ENCODE measurements at places on chromosomes 5 and 9.

DNA sequence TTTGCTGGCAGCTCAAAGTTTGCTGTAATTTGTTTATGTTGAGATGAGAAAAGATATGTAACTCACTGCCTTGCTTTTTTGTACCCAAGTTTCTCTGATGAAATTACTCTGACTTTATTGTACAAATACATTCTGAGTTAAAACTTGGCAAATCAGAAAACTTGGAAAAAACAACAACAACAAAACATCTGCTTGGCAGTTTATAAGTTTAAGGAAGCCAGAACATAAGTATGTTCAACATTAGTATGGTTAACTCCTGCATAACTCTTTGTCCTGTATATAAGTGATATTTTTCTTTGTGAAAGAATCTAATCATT, 233.1 kb downstream of the MAST4 start:
- DNase-seq: no peak

GRCh38 chr5:127373858-127374491, 83.4 kb downstream of the MEGF10 start:
- DNase-seq: peak; percentile 15

GRCh38 chr9:89363311-89363670, 45.0 kb downstream of the SECISBP2 start:
- DNase-seq: no peak

- peak; percentile 90 for DNase-seq
These were observed 232.6 kb downstream of the MAST4 start for GRCh38 chr5:66828548-66829357.

- DNase-seq: no peak
These were observed 273.4 kb downstream of the KCNN2 start for GRCh38 chr5:114634967-114635901.

GRCh38 chr5:124040799-124041198, 528.8 kb downstream of the CSNK1G3 start:
- no peak for DNase-seq

DNA sequence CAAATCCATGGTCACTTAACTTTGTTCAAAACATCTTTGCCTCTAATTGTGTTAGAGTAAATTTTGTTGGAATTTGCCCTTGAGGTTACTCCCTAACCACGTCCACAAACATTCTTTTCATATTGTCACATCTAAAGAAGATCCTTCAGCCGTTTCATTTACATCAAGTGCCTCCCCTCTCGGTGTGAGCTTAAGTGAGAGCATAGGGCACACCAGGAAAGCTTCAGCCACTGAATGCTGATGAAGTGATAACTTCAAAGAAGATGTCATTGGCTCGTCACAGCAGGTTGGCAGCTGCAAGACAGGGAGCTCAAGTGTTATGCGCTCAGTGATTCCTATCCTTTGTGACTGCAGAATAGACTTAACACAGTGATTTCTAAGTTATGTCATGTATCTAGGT, 49.6 kb upstream of the ADAMTS19 start:
- peak; percentile 95 for DNase-seq

GRCh38 chr9:117305454-117305853, 109.4 kb downstream of the ASTN2 start:
- DNase-seq: no peak

DNA sequence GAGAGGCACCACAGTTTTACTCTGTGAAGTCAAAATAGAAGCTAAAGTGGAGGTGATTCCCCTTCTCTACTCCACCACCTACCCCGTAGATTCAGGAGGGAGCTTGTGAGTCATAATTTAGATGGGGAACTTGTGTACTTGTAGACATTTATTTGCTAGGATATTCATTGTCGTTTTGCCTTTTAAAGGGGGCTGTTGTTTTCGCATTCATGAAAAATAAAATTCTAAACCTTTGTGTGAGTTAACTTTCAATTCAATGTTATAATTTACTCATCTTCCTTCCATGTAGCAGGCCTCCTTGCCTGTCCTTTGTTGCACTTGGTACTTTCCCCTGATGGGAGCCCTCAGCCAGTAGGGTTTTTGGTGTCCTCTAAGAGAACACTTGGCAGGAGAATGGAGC, 22.0 kb downstream of the SECISBP2 start:
- no peak for DNase-seq

DNA sequence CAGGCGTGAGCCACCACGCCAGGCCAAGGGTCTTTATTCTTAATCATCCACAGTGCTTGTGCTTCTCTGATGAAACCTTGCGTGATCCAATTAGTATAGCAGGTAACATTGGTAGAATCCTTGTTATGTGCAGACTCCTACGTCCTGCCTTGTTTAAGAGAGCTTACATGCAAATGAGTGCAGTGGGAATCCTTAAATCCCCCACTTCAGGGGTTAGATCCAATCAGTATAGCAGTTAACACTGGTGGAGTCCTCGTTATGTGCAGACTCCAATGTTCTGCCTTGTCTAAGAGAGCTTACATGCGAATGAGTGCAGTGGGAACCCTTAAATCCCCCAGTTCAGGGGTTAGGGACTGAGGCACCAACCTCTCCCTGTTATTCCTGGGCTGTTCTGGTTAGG, 193.4 kb downstream of the SEMA6A start:
- no peak for DNase-seq

- no peak for DNase-seq
These were observed 6.7 kb downstream of the ECM2 start for GRCh38 chr9:92529124-92529523.

DNA sequence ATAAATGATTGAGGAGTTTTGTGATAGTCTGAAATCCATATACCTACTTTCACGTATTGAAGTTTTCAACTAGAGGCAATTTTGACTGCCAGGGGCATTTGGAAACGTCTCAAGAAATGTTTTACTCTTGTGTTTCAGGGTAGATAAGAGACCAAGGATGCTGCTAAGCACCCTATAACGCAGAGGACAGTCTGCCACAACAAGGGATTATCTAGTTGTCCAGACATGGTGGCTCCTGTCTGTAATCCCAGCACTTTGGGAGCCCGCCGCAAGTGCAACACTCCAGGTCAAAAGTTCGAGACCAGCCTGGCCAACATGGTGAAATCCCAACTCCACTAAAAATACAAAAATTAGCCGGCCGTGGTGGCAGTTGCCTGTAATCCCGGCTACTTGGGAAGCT, 133.7 kb upstream of the CCNG1 start:
- DNase-seq: no peak

GRCh38 chr5:179759581-179760551, 27.2 kb downstream of the MAML1 start:
- no peak for DNase-seq

DNA sequence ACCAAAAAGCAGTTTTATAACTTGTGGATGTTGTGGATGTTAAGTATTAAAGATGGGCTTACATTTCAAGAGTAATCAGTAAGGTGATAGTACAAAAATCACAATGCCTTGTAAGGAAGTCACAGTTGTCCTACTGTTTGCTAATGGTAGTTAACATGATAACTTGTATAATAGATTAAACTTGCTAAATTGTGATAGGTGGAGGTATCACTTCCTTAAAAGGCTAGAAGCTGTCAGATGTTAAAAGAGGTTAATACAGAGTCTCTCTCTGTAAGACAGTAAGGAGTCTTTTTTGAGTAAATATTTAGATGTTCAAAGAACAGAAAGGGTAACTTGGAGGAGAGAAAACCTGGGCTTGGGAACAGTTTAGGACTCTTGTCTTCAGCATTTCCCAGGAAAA, 14.2 kb upstream of the MACIR start:
- DNase-seq: peak; percentile 42

- peak; percentile 51 for DNase-seq
These were observed 26.8 kb upstream of the APC start for GRCh38 chr5:112710896-112711295.

- DNase-seq: peak; percentile 58
These were observed 147.6 kb downstream of the GAPVD1 start for GRCh38 chr9:125409217-125409636.

GRCh38 chr5:16987776-16988175, 51.7 kb upstream of the MYO10 start:
- no peak for DNase-seq

GRCh38 chr9:121529237-121529987, 29.8 kb upstream of the GGTA1 start:
- DNase-seq: no peak

DNA sequence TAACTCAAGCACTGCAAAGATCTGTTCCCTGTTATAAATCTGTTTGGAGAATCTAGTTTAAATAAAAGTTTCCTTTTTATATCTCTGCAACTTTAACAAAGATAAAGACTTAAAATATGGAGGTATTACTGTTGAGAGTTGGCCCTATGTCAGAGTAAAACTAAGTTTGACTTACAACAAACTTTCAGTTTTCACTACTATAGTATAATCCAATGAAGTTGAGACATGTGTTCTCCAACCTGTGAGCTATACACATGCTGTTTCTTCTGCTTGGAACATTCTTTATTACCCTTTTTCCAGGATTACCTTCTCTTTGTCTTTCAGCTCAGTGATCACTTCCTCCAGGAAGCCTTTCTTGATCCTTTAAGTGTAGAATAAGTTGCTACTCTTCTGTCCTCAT, 1109.3 kb downstream of the MAT2B start:
- DNase-seq: no peak

- DNase-seq: no peak
These were observed 360.2 kb upstream of the GRIA1 start for GRCh38 chr5:153130296-153130695.

GRCh38 chr9:120507936-120508510, 71.9 kb downstream of the CDK5RAP2 start:
- DNase-seq: no peak

DNA sequence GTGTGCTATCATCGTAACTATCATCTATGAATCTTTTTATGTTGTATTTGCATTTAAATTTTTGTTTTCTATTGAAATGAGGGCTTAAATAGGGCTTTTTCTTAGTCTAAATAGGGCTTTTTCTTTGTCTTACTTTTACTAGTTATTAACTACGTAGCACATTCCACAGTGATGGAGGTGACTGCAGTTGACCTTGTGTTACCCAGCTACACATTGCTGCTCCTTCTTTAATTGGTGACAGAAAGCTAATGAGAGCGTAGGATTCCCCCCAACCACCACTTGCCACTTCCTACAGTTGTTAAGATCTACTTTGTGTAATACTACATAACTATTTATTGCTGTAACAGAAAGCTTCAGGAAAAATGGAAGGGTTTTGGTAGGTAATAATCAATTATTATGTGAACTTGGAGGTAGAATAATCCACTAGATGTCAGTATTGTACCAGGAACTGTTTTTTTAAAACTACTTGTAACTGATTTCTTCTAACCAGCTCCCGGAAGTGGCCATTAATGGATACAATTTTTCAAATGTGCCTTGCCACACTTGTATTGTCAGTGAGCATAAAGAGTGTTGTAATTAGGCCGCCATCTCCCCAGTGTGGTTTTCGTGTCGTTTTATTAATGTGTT, 18.0 kb downstream of the MTRR start:
- peak; percentile 24 for DNase-seq

DNA sequence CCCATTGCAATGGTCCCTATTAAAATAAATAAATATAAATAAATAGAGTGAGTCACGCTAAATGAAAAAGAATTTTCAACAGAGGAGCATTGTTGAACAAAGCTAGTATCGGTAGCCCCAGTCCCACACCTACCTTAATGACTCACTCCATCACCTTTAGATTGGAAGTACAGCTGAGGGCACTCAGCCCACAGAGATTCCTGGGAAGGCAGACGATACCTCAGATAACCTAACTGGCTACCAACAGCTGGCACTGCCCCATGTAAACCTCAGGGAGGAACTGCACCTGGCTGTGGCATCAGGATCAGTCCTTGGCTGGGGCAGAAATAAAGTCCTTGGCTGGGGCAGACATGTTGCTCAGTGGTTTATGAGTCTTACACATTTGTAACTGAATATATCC, 49.3 kb downstream of the SPRY4 start:
- no peak for DNase-seq

DNA sequence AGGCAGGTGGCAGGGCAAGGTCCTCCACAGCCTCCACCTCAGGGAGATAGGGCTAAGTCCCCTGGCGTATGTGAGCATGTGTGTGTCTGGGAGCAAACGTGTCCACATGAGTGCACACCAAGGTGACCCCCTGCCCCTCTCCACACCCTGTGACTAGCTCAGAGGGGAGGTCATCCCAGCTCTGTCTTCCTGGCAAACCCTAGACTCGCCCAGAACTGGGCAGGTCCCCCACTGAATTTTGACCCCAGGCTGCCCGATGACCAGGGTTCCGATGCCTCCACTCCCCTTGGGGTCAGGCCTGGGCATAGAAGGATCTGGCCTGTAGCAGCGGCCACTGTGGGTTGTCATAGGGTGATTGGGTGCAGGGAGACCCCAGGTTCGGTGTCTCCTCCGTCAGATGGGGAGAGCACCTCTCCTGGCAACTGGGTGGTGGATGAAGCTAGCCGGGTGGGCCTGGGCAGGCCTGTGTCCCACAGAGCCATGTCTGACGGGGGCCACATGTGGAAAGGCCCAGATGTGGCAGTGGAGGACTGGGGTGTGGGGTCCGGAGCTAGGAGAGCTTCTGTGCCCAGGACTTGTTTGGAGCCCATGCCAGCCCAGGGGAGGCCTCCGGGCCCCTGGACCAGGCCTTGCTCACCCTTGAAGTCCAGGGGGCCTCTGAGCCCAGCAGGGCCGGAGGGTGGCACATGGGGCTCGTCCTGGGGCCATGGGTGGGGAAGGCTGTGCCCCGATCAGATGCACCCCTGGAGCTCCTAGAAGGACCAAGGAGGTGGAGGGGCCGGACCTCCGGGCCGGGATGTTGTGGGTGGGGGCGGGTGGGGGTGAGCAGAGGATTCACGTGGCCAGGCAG, 6.2 kb downstream of the DIPK1B start:
- no peak for DNase-seq

DNA sequence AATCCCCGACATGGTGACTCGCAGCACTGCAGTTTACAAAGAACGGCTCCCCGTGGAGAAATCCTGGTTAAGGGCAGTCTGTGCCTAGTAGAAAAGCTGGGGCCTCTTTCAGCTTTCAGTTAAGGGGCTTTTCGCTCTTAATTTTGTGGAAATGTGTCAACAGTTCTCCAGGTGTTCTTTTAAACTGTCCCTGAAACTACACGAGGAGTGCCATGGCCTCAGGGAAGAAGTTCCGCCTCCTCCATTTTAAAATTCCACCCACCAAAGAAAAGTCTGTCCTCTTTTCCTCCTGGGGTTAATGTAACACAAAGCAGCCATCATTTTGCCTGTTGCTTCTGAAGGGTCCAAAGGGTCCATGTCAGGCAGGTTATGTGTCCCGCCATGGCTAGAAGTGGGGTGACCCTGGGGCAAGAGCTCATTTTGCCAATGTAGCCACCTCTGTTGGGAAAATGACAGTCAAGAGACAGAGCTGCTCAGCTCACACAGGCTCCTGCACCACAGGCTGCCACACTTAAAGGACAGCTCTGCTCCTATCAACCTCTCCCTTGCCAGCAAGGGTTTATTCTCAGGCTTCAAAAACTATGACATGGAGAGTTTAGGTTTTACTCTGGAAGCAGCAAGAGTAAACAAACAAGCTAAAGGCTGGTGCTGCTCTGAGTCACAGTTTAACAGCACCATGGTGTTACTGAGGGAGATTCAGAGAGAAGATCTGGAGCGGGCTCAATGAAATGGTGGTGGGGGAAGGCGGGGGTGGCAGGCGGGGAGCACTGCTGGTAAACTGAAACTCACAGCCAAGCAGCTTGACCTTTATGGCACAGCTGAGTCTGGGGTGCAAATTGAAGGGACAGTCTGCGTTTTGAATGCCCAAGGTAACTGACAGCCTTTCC, 3.2 kb downstream of the WHRN start:
- DNase-seq: peak; percentile 71
